Natural killer cell treated with Interleukin-12 subunit alpha and Interleukin-12 subunit beta and Interleukin-15 and Interleukin-18, amount 100 ng/mL, for 72 hours (primary cell): ENCODE measurements at places on chromosomes 2 and 18. TPM values are rescaled to one million over a fixed set of nuclear protein-coding genes. Genes with fewer than 3 reads are reported as not detected.

The DYNAP gene
- not detected for total RNA-seq

The CCL20 gene
- total RNA-seq = not detected

The GREB1L gene
- not detected for total RNA-seq

The EMX1 gene
- total RNA-seq = not detected

DNA sequence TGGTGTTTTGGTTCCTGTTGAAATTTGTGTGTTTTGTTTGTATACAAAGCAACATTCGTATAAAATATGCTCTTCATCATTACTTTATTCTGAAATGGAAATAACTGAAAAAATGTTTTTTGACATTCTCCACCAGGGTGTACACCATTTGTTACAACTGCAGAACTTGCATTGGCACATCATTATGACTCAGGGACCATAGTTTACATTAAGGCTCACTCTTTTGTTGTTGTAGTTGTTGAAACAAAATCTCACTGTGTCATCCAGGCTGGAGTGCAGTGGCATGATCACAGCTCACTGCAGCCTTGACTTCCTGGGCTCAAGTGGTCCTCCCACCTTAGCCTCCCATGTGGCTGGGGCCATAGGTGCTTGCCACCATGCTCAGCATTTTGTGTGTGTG lies 676.6 kb downstream of the TDRD15 start:
- DNase-seq = no peak

GRCh38 chr2:15720561-15721307 lies 129.1 kb downstream of the DDX1 start:
- no peak for DNase-seq

GRCh38 chr2:239043326-239043725 lies 195.4 kb downstream of the TWIST2 start:
- DNase-seq = no peak

DNA sequence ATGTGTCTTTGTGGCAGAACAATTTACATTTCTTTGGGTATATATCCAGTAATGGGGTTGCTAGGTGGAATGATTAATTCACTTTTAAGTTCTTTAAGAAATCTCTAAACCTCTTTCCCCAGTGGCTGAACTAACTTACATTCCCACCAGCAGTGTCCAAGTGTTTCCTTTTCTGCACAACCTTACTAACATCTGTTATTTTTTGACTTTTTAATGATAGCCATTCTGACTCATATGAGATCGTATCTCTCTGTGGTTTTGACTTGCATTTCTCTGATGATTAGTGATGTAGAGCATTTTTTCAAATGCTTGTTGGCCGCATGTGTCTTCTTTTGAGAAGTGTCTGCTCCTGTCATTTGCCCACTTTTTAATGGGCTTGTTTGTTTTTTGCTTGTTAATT lies 43.1 kb upstream of the PTH2R start:
- no peak for DNase-seq

DNA sequence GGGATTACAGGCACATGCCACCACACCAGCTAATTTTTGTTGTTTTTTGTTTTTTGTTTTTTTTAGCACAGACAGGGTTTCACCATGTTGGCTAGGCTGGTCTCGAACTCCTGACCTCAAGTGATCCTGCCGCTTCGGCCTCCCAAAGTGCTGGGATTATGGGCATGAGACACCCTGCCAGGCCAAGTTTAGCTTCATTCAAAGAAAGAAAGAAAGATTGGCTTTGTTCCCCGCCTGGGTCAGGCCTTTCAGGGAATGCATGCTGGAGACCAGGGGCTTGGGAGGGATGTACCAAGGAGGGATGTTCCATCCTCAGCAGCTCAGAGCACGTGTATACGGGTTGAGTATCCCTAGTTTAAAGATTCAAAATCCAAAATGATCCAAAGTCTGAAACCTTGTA lies 283.0 kb downstream of the ALPK2 start:
- no peak for DNase-seq

GRCh38 chr18:42005782-42006181 lies 50.7 kb downstream of the PIK3C3 start:
- DNase-seq = no peak

GRCh38 chr18:7152440-7152839 lies 34.8 kb upstream of the LAMA1 start:
- DNase-seq = no peak

DNA sequence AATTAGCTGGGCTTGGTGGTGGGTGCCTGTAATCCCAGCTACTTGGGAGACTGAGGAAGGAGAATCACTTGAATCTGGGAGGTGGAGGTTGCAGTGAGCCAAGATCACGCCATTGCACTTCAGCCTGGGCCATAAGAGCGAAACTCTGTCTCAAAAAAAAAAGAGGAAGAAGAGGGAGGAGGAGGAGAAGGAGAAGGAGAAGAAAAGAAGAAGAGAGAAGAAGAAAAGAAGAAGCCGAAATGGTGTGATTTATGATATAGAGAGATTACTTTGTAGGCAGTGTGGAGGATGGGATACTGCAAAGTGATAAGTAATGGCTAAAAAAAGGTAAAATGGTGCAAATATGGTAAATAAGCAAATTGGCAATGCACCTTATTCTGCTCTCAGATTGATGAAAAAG lies 25.1 kb downstream of the THNSL2 start:
- no peak for DNase-seq

DNA sequence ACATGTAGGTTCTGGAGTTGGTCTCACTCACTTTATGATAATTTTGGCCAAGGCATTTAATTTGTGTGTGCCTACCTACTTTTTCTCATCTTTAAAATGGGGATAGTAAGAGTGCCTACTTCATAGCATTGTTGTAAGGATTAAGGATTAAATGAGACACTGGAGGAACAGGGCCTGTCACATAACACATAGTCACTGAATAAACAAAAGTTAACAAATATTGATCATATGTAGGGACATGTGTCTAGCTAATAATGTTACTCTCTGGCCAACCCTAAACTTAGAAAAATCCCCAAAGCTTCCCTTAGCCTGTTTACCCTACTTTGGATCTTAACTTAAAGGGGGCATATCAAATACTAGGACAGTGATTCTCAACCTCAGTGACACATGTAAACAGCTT lies 169.9 kb downstream of the MYO1B start:
- DNase-seq = no peak

DNA sequence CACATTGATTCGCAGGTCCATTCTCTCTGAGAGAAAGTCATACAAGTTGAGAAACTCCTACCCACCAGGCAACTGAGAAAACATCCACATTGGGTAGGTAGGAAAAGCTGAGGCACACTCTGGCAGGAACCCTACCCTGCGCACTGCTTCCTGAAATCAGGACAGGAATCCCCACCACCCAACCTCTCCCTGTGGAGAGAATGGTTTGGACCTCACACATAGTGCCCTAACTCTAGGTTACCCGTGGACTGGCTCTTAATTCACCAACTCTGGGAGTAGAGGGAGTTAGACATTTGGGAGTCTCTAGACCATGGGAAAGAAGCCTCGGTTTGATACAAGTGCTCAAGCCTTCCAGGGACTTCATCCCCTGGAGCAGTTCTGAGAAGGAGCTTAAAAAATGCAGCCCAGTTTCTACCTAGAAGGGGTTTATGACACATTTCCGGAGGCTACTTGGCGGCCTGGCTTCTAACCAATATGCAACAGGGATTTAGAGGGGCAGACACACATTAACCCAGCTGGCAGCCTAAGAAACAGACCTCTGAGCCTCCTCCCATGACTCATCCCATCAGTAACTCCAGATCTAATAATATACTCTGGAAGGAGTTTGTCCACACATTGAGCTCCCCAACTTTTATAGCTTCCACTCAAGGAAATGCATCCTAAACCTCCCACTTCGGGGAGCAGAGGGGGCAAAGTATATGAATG lies 136.7 kb downstream of the EML6 start:
- no peak for DNase-seq
